ENCODE measurements at places on chromosomes 2 and 18.

DNA sequence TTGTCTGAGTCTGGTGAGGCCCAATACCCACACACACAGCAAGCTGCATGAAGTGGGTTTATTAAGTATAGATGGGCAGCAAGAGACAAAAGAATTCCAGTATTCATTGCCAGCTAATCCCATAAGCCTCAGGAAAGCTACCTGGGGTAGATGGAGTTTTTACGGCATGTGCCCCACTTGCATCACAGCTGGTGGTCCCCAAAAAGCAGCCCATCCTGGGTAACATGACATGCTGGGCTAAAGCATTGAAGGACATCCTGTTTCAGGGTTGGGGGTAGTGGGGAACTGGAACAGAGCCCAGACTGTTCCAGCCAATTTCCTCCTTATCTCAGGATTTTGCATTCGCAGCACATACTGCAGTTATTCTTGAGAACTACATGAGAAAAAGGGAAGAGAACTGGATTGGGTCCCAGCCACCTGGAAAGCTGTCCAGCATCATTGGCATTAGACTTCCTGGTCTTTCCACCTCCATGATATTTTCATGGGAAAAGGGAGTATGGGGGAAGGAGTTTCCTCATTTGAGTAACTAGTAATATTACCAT lies 240.1 kb upstream of the MMADHC start:
- DNase-seq: no peak

GRCh38 chr2:173373290-173373689 lies 18.6 kb downstream of the CDCA7 start:
- DNase-seq: no peak

- DNase-seq: no peak
These were observed 123.7 kb downstream of the AQP4 start for GRCh38 chr18:26741758-26742157.

- DNase-seq: no peak
These were observed 314.1 kb upstream of the THUMPD2 start for GRCh38 chr2:40093021-40093675.

DNA sequence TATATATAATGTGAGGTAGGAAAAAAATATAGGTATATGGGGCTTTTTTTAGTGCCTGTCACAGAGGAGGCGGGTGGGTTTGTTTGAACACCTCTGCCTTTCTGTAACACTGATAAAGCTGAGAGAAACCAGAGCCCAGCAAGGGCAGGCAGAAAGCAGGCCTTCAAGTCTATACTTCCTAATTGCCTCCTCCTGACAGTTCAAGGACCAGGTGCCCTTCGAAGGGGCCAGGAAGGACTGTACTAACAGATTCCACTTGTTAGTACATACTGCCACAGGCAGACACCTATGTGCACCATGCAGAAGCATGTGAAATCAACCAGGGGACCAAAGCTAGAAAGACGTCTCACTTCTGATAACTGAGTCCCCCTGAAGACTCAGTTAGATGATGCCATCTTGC lies 13.8 kb downstream of the SLC1A4 start:
- no peak for DNase-seq

GRCh38 chr2:96267159-96267971 lies 1.3 kb downstream of the CIAO1 start:
- peak; percentile 24 for DNase-seq

DNA sequence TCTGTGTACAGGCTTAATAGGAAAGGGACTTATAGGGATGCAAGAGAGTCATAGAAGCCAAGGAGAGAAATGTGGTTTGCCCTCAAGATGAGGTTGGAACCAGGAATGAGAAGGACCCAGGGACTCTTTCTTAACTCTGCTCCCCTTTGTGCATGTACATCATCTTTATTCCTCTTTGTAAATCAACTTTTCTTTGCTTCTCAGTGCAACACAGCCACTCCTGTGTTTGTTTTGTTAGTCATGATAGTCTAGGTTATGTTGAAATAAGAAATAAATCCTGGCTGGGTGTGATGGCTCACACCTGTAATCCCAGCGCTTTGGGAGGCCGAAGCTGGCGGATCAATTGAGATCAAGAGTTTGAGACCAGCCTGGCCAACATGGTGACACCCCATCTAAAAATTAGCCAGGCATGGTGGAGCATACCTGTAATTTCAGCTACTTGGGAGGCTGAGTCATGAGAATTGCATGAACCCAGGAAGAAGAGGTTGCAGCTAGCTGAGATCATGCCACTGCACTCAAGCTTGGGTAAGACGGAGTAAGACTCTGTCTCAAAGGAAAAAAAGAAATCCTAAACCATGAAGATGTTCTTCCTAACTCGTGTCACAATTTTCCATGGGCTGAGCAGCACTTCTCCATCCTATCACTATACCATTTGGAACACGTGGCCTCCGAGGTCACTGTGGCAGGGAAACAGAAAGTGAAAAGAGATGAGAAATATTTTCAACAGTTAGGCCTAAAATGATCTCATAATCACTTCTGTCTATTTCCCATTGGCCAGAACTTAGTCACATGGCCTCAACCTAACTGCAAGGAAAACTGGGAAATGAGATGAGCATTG lies 73.0 kb upstream of the TMEM17 start:
- DNase-seq: no peak

DNA sequence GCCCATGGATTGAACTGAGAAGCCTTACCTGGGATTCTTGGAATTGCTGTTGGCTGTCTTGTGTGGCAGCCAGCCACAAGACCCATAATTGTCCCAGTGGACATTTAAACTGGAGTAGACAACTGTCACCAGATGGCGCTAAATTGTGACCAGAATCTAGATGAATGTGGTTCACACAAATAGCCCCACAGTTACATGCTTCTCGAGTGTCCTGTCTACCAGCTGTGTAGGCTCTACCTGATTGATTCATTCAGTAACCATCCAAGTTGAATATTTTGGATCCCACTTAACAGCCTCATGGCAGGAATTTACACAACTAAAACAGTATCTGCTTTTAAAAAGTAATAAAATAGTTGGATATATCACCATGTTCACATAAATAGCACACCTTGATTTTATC lies 73.2 kb downstream of the MAP4K4 start:
- peak; percentile 36 for DNase-seq

GRCh38 chr2:85110991-85111560 lies 22.1 kb upstream of the TCF7L1 start:
- DNase-seq: no peak

DNA sequence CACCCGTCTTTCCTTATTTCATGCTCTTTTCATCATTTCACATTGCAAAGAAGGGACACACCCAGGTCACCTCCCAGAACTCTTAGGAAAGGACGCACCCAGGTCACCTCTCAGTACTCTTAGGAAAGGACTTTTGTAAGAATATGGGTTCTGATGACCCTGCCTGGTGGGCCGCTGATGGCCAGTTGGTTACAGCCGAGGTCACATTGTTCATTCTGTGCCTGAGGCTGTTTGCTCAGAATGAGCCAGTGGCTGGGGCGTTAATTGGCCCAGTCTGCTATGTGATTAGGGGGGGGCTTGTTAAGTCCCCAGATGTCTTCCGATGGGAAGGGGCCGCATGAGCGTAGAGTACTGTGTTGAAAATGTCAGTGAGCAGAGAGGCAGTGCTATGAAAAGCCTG lies 9.4 kb downstream of the MLPH start:
- no peak for DNase-seq

- DNase-seq: no peak
These were observed 1.6 kb downstream of the CELF4 start for GRCh38 chr18:37563931-37564392.

DNA sequence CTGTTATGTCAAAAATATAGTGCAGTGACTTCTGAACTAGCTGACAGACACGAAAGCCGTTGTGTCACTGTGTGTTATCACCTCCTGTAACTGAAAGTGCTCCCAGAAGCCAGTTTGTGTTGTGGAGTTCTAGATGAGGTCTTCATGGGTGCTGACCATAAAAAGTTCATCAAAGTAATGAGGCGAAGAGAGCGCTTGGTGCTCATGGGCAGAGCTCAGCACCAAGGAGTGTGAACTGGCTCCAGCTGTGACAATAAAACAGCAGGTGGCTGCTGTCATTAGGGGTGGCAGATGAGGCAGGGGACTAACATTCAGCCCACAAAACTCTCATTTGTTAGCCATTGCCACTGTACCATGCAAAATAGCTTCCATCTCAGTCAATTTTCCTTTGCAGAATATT lies 151.1 kb downstream of the ZNF407 start:
- DNase-seq: no peak

DNA sequence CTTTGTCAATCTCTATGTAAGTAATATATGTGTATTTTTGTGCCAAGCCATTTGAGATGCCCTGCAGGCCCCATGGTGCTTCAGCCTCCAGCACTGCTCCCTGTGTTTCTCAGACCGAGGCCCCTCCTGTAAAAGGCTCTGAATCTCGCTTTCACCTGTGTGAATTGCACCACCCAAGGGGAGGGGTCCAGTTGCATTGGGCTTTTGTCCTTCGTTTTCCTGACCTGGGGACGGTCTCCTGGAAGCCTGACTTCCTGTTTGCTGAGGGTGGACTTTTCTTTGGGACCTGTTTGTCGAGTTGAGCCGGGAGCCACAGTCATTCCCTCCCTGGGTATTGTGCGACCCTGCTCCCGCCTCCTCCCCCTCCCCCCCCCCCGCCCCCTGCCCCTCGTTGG lies 48.9 kb downstream of the AGAP1 start:
- DNase-seq: no peak

Measured in HAP-1 (cell line).